Stimulated activated CD4-positive, alpha-beta T cell treated with anti-CD3 and anti-CD28 coated beads, Interleukin-12 subunit alpha, Interleukin-12 subunit beta, amount 100 ng/mL, for 48 hours (primary cell): ENCODE measurements at places on chromosomes 2 and 18.

- no peak for DNase-seq
Measured at GRCh38 chr2:46157966-46158310, 139.3 kb upstream of the EPAS1 start.

DNA sequence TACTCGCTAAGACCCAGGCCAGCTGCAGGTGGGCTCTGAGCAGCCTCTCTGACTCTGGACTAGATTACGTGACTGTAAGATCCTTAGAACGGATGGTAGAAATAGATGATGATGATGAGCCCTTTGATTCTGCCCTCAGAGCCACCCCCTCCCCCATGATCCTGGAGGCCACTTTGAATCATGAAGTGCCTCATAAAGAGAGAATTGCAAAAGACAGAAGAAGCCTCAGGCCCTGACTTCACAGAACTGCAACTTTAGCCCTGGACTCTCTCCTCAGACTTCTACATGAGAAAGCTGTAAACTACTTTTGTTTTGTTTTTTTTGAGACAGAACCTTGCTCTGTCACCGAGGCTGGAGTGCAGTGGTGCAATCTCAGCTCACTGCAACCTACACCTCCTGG, 15.4 kb upstream of the TET3 start:
- DNase-seq, result no peak

DNA sequence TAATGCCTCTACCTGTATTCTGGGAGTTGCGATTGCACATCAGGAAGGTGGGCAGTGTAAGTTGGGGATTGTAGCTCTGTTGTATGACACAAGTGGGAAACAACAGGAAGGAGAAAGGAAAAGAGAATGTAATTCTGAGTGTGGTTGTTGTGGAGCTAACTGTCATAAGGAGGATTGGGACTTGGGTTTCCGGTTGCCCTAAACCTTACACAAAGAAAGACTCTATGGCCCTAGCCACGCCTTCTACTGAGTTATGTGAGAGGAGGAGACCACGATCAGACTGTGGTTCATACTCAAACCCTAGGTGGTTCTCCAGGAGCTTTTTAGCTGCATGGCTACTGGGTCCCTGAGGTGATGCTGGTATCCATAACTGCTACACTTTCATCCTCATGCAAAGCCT, 86.5 kb downstream of the TANC1 start:
- no peak for DNase-seq

- no peak for DNase-seq
Measured at GRCh38 chr2:34003795-34004194, 404.7 kb upstream of the FAM98A start.

- DNase-seq, result no peak
Measured at GRCh38 chr2:221500501-221501209, 71.4 kb downstream of the EPHA4 start.

DNA sequence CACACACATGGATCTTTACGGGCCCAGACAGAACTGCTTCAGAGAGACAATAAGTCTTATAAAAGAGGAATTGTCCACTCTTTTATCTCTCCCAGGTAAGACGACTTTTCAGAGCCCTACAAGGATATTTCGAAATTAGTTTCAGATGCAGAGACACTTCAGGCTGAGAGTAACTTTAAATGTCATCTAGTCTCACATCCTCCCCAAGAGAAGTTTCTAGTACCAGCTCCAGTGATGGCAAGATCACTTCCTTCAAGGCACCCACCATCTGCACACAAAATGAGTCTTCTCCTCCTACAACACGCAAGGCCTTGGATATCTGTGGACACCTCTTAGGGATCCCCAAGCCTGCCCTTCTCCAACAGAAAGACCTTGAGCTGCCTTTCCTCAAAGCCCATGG, 39.0 kb upstream of the KLHL29 start:
- DNase-seq, result no peak

GRCh38 chr2:152441961-152442360, 107.0 kb downstream of the FMNL2 start:
- no peak for DNase-seq

GRCh38 chr2:105647731-105648130, 97.0 kb upstream of the NCK2 start:
- DNase-seq, result no peak

DNA sequence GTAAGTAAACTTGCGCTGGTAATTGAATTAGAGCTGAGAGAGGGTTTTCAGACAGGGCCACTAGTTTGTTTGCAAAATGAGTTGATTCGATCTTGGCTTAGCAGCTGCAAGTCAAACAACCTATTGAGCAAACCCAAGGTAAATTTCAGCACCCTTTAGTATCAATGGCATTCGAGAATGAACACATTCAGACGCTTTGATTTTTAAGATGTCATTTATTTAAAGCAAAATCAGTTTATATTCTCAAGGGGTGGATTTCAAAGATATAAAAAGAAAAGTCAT, 44.2 kb downstream of the TGIF1 start:
- DNase-seq, result no peak

DNA sequence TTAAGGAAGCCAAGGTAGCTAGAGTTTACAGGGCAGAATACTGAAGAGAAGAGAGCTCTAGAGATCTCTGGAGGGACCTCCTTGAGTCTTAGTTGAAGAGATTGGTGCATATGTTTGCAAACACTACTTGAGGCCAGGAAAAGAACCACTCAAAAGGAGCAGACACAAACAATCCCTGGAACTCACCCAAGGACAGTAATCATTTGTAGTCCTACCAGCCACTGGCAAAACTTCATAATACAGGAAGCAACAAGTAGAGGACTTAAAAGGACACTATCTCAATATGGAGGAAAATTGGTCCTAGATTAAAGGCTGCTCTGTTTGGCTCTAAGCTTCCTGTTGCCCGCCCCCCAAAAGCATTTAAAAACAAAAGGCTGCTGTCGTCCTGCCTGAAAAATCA, 46.9 kb upstream of the UBXN4 start:
- DNase-seq, result no peak

GRCh38 chr2:38602136-38602731, 494 bp downstream of the HNRNPLL start:
- DNase-seq, result no peak

GRCh38 chr2:65662654-65663432, 230.4 kb upstream of the SPRED2 start:
- no peak for DNase-seq

GRCh38 chr18:48049757-48050156, 119.3 kb upstream of the SMAD2 start:
- DNase-seq, result no peak

DNA sequence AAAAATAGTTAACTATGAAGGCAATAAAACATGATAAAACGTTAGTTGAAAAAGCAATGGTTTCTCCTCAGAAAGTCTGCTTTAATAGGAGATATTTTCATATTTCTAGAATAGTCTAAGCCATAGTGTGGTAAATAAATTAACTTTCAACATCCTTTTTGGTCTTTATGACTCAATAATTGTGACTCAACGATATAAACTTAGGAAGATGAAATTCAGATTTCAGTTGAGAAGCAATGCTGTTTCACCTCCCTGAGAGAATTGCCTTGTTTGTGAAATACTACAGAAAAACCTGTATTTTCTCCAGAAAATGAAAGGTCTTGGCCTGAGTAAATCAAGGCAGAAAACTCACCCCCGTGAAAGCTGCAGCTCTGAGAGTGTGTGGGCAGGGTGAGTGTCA, 166.9 kb downstream of the ETAA1 start:
- DNase-seq, result no peak
